Activated naive CD4-positive, alpha-beta T cell treated with anti-CD3 and anti-CD28 coated beads for 36 hours (primary cell): ENCODE measurements at places on chromosomes 7 and 10.
A peak's percentile ranks its signal among the peaks of the same experiment; 100 is the strongest.

DNA sequence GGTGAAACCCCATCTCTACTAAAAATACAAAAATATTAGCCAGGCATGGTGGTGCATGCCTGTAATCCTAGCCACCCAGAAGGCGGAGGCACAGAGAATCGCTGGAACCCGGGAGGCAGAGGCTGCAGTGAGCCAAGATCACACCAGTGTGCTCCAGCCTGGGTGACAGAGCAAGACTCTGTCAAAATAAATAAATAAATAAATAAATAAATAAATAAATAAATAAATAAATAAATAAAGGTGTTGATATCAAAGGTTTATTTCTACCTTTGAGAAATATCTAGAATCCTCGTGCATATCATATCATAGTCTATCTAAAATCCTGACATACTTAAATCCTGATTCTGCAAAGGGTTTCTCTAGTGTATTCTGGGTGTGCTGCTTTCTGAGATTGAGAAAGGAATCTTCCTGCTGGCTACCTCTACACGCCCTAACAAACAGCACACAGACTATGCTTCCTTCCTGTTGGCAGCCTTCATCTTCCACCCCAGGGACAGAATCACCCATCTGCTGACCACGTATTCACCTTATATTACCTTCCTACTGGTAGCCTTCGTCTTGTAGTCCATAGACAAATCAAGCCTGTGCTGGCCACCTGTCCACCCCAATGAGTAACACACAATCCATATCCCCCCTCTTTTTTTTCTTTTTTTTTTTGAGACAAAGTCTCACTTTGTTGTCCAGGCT is 8.7 kb downstream of the ABLIM1 start:
- no peak for DNase-seq

- no peak for DNase-seq
Measured at GRCh38 chr10:44862924-44863323, 48.2 kb upstream of the TMEM72 start.

DNA sequence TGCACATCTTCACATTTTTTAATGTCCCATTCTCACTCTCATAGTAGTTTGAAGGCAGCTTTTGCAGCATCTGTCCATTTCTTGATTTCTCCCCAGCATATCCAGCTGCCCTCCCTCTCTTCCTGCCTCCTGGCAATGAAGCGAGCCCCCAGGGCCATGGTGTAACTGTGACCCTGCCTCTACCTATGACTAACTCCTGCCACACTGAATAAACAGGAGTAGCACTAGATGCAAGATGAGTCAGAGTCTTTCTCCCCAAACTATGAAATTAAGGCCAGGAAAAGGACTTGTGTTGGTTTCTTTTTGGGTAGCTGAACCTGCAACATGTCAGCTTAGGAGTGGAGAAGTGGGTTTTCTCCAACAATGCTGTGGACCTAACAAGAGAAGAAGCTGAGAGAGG is 329.0 kb downstream of the RNLS start:
- peak; percentile 18 for DNase-seq

DNA sequence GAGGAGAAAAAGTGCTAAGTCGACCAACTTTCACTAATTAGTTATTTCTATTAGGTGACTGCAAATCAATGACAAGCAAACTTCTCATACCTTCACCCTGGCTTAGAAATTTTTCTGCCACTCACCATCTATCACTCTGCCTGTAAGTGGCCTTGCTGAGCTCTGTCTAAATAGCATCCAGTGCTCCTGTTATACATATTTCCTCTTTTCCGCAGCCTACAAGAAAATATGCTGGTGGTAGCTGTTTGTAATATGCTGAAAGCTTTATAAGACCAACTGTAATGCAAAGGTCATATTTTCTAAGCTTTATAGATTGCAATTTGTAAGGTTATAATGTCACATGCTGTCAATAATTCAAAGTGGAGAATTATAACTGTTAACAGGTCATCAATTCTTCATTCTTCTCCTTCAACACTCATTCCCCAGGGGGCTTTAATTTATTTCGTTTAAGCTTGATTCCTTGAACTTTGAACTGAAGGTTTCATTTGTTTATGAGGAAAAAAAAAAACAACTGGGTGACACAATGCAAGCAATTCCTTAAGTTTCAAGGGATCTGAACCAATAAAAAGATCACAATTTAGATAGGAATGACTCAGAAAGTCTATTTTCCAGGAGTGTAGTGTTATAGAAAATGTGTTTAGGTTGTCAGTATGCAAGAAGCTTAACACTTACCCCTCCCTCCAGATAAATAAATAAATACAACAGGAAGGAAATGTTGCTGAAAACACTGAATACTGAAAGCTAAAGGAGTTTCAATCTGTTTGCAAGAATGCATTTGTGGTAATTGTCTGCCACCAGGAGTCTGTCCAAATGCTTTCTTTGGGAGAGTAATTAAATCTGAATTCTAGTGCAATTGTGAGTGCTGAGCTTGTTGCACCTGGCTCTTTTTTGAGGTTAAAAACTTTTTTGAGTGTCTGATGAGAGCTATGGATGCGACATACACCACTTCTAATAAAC is 183.7 kb downstream of the SORCS1 start:
- no peak for DNase-seq

- peak; percentile 85 for DNase-seq
Measured at GRCh38 chr10:73865459-73866442, 8.6 kb downstream of the CAMK2G start.

DNA sequence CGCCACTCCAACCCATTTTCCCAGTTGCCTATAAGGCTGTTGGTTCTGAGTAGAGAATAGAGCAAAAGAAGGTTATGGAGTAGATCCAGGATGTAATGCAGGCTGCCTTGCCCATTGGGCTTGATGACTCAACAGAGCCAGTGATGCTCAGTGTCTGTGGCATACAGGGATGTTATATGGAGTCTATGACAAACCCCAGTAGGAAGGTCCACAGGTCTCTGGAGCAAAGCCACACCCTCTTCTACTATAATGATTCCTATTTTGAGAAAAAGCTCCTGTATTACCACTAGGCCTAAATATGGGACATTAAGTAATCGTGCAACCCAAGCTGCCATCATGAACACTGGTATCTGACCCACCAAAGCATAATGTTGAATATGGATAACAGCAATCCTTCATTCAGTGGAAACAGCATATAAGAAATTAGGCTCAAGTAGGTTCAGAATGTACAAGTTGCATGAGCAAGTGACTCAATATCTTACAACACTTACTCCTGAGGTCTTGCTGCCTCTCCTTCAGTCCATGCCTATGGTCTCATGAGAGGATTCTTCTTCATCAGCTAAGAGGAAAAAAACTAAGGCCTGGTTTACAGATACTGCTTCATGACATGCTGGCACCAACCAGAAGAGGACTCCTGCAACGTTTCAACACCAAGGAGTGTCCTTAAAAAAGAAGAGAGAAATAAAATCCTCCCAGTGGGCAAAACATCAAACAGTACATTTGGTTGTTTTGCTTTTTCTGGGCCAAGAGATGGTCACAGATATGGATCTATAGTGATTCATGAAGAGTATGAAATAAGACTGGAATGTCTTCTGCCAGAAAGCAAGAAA is 14.8 kb upstream of the FHIP2A start:
- no peak for DNase-seq

DNA sequence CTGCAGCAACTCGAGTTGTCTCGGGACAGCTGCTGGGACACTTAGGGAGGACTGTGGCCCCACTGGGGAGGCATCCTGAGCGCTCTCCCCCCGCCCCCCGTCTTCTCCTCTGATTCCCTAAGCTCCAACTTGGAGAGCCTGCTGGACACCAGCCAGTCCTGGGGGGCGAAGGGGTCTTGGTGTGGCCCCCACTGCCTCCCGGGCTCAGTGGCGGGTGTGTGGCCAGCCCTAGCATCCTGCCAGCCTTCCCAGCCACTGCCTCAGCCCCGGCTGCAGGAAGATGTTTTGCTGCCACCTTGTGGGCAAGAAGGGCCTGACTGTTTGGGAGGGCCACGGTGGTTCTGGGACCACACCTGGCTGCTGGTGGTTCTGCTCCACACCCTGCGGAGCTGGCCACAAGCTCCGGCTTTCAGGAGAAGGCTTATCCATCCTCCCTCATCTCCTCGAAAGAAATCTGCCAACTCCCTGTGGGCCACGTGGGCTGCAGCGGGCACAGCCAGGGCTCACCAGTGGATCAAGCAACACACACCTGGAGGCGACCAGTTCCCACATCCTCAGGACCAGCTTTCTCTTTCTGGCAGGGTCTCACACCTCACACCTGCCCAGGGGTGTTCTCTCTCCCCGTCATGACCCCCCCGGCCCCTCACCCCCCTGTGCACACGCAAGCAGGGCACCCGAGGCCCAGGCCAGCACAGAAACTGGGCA is 24.8 kb downstream of the AGAP3 start:
- peak; percentile 83 for DNase-seq

GRCh38 chr10:122507616-122508015 is 46.3 kb downstream of the HTRA1 start:
- no peak for DNase-seq

GRCh38 chr7:139774376-139774775 is 3.4 kb downstream of the HIPK2 start:
- peak; percentile 22 for DNase-seq

- peak; percentile 62 for DNase-seq
Measured at GRCh38 chr7:131859147-131859821, 302.9 kb upstream of the PODXL start.
